DMS79 (cell line): ENCODE measurements at places on chromosomes 1 and 21.

GRCh38 chr21:28253961-28254360, 738.7 kb downstream of the LTN1 start:
- no peak for DNase-seq

- no peak for DNase-seq
Observed at GRCh38 chr1:115906627-115907026, 65.7 kb upstream of the NHLH2 start.

DNA sequence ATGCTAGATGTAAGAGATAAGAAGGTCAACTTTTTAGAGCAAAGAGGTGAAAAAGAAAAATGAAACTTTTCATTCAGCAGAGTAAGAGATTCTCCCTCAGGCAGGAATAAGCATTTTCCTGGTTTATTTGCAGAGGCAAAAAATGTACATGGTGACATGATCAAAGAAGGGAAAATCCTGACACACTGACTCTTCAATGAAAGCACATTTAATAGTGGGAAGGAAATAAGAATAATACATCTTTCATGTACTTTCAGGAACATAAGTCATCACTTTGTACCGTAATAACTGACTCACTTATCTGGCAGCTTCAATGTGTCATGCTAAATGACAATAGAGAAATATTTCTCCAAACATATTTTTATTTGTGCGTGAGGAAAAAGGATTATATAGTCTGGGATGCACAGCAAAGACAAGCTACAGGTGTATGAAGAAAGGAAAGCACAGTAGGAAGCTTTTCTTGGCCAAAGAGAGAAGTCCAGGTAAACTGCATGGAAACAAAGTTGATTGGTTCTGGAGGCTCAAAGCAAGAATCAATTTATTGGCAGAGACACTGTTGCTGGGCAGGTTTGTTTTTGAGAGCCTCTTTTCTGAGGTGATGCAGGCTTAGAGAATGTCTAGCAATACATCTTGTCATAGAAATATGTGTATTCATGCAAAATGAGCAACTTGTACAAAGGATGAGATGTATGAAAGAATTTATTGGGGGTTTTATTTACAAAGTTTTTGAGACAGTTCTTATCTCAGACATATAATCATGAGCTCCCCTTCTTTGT, 1409.0 kb downstream of the PLA2G4A start:
- DNase-seq, result no peak

DNA sequence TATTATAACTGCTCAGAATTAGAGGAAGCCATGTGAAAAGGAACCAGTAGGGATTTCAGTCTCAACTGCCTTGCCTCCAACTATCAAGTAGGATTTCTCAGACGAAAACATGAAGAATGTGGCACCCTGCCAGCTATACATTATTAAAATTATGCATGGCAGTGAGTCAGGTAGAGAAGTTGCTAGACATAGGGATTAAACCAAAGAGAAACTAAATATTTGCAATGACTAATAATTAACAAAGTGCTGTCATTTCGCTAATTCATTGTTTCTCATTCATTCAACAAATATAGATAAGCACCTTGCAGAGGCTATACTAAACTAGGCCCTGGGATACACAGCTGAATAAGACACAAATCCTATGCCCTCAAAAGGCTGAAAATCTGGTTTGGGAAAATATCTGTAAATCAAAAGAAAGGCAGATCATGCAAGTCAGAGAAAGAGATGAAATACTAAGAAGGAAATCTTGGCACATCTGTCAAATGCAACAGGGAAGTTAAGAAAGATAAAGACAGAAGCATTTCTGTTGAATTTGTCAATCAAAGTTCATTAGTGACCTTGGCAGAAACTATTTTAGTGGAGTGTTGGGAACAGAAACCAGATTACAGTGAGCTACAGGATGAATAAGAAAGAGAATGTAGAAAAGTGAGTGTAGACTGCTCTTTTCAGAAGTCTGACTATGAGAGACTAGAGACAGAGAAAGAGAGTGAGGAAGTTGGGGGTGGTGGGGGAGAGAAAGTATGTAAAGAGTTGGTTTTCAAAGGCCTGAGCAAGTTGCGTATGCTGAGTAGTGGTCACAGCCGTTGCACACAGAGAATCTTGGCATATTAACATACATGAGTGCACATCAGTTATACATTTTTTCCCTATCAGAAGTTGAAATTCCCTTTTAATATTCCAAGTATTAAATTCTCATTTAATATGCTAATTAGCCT, 14.7 kb upstream of the NBPF11 start:
- DNase-seq, result no peak

DNA sequence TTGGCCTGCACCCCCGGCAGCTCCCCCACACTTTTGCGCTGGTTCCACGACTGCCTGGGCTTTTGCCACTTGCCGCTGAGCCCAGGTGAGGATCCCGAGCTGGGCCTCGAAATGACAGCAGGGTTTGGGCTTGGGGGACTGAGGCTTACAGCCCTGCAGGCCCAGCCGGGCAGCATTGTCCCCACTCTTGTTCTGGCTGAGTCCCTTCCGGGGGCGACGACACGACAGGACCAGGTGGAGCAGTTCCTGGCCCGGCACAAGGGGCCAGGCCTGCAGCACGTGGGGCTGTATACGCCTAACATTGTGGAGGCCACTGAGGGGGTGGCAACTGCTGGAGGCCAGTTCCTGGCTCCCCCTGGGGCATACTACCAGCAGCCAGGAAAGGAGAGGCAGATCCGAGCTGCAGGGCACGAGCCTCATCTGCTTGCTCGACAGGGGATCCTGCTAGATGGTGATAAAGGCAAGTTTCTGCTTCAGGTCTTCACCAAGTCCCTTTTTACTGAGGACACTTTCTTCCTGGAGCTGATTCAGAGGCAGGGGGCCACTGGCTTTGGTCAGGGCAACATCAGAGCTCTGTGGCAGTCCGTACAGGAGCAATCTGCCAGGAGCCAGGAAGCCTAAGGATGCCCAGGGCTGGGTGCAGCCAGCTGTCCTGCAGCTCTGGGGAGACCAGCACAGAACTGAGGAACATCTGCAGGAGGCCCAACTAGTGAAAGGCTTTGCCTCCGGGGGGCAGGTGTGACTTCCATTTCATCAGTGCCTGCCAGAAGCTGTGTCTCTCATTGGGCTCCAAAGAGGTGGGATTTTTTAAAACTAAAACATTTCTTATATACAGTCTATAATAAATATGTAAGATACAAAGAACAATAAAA, 1.2 kb downstream of the HPDL start:
- no peak for DNase-seq

GRCh38 chr1:13869172-13869797, 169.3 kb downstream of the PRDM2 start:
- no peak for DNase-seq

- DNase-seq, result no peak
Observed at GRCh38 chr1:160097151-160097910, 1.1 kb downstream of the IGSF8 start.

- DNase-seq, result no peak
Observed at GRCh38 chr1:36846357-36846756, 188.0 kb downstream of the GRIK3 start.

DNA sequence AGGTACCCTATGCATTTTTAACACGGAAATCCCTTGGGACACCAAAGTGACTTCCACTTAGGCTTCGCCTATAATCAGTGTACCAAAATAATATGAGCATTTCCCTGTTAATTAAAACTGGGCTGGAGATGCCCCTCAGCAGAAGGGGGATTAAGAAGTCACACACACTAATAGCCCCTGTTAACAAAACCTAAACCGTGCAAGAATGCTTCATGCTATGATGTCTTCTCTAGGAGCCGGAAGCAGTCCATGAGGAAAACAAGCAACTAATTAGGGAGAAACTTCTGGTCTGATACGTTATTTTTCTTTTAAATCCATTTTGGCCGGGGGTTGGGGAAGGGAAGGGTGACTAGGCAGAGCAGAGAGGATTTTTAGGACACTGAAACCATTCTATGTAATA, 123.4 kb downstream of the ESRRG start:
- DNase-seq, result no peak

DNA sequence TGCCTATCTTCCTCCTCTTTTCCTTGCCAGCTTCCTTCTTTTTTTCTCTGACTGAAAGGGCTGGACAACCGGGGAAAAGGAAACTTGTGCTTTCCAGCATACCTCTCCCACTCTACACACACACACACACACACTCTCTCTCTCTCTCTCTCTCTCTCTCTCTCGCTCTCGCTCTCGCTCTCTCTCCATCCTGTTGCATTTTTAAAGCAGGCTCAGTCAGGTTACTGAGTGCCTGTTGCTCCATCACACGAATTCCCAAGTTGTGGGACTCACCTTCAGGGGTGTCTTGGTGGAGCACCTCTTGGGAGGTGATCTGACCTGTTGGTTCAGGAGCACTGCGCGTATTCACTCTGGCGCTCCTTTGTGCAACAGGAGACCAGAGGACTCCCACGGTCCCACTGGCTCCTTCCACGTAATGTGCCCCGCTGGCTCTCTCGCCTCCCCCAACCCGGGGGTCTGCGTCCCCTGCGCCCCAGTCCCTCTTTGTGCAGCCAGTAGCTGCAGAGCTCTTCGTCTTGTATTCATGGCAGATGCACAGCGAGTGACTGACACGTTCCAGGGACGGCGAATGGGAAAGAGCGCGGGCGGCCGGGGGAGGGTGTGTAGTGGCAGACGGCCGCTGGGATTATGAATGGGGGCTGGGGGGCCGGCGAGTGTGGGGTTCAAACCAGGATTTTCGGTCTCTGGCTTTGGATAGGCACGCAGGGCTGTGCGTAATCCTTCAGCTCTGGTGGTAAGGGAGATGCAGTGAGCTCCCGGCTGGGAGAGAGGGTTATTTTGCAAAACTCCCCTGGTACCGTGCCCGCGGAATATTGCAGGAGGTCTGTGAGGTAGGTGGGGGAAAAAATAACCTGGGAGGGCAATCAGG, 660 bp upstream of the PDE4B start:
- DNase-seq, result no peak

DNA sequence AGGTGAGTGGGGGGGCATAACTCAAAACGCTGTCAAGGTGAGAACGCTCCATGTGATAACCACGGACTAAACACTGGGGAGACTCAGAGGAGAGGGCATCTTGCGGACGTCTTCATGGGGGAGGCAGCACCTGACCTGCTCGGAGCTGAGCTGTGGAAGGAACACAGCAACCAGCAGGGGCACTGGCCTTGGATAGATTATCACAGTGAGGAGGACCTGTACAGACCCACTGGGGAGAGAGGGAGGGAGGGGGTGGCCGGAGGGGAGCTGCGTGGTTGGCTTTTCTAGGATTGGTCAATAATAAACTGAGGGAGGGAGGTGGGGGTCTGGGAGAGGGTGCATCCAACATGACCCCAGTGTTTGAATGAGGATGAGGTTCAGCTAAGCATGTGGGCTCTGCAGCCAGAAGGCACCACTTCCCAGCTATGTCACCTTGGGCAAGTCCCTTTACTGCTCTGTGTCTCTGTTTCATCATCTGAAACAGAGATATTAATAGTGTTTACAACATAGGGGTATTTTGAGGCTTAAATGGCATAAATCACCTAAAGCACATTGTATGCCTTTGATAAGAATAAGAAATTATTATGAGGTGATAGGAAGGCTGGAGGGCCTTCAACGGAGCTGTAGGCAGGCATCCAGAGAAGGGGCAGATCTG, 123.3 kb downstream of the GRIK3 start:
- no peak for DNase-seq

GRCh38 chr1:152630596-152630995, 7.7 kb upstream of the LCE3A start:
- no peak for DNase-seq

- DNase-seq, result no peak
Observed at GRCh38 chr21:45582128-45582527, 39.9 kb upstream of the SLC19A1 start.

- DNase-seq, result peak; percentile 58
Observed at GRCh38 chr1:184974056-184974836, at the start of gene NIBAN1. TSS of gene NIBAN1 (minus strand) at chr1:184974508. CDS start at chr1:184974356, 152 bp downstream.

DNA sequence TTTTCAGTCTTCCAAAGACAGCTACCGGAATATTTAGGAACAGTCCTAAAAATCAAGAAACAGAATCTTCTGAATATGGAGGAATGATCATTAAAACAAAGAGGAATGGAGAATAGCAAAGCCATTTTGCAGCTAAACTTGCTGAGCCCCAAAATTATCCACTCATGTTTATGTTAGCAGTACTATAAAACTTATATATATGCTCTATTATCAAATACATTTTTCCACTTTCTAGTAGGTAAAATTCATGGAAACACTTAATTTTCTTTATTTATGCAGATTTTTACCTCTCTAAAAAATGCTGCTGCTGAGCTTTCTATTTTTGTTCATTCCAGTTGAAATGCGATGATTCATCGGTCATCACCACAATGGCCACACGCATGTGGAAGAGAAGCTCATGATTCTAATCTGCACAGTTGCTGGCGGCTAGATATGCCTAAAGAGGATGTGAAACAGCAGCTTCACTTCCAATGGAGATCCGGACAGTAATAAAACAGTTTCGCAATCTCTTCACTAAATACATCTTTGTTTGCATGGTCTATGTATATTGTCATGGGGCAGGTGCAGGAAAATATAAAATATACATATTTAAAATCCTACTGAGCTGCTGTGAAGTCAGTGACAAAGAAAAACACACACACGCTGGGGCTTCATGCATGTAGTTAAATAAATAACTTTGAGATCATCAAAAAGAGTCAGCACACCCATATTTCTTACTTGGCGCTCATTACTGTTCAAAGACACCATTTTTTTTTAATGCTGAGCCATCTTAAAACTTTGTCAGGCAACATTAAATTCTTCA, 292.2 kb downstream of the SMYD3 start:
- DNase-seq, result no peak
